ENCODE measurements at places on chromosomes 1 and 21. TPM values are rescaled to one million over a fixed set of nuclear protein-coding genes. Genes with fewer than 3 reads are reported as not detected.

- DNase-seq, result no peak
These were observed 3.5 kb upstream of the C1orf52 start for GRCh38 chr1:85262985-85263384.

GRCh38 chr1:219401724-219402625, 210.9 kb downstream of the ZC3H11B start:
- no peak for DNase-seq

- peak; percentile 94 for DNase-seq
These were observed at the start of gene GSTM2 for GRCh38 chr1:109667452-109668122. Gene GSTM2 (plus strand): TSS chr1:109668057. CDS start chr1:109668116, 59 bp downstream.

GRCh38 chr1:33078030-33078591, 2.8 kb upstream of the AZIN2 start:
- no peak for DNase-seq

DNA sequence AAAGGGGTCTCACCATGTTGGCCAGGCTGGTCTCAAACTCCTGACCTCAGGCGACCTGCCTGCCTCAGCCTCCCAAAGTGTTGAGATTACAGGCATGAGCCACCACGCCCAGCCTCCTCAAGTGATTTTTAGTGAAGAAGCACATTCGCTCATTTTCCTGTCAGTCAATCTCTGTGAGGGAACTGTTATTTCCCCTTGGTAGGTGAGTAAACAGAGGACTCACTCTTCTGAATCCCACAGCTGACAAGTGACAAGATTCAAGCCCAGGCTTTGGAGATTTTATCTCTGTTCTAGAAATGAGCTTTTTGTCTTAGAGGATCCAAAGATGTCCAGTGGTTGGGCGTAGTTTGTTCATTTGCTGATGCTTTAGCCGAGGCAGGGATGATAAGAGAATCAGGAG, 43.9 kb upstream of the TACSTD2 start:
- DNase-seq, result no peak

GRCh38 chr1:6491480-6491962, at the start of gene PLEKHG5:
Gene PLEKHG5 (minus strand): TSS chr1:6491667. CDS start chr1:6477571, 14,096 bp downstream.
- DNase-seq, result no peak

- no peak for DNase-seq
These were observed 11.4 kb upstream of the MRPS6 start for GRCh38 chr21:34061983-34062382.

DNA sequence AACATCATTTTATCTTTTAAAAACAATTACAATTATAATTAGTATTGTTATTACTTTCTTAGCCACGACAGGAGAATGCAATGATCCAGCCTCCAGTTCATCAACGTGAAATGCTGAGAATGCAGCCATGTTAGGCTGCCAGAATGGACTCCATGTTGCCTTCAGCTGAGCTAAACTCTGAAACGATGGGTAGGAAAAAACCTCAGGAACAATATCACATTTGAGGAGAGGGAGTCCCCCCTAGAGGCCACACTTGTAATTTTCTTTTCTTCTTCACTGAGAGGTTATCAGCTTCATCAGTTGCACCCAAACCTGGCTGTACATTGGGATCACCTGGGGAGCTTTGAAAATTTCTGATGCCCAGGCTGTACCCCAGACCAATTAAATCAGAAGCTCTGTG, 34.6 kb upstream of the DNAH14 start:
- DNase-seq, result no peak

DNA sequence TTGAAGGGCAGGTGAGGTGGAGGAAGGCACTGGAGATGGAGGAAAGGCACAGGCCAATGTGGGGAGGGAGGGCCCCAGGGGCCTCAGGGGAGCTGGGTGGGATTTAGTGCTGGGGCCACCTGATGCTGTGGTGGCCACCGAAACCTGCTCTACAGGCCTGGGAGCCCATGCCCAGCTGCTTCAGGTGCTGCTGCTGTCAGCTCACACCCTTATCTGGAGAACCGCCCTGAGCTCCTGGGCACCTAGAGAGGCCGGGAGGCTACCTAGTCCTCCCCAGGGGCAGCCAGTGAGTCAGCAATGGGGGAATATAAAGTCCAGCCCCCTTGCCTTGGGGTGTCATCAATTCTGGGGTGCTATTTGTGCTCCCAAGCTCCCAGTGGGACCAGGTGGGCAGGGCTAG, 12.2 kb downstream of the FAM131C start:
- DNase-seq, result no peak

DNA sequence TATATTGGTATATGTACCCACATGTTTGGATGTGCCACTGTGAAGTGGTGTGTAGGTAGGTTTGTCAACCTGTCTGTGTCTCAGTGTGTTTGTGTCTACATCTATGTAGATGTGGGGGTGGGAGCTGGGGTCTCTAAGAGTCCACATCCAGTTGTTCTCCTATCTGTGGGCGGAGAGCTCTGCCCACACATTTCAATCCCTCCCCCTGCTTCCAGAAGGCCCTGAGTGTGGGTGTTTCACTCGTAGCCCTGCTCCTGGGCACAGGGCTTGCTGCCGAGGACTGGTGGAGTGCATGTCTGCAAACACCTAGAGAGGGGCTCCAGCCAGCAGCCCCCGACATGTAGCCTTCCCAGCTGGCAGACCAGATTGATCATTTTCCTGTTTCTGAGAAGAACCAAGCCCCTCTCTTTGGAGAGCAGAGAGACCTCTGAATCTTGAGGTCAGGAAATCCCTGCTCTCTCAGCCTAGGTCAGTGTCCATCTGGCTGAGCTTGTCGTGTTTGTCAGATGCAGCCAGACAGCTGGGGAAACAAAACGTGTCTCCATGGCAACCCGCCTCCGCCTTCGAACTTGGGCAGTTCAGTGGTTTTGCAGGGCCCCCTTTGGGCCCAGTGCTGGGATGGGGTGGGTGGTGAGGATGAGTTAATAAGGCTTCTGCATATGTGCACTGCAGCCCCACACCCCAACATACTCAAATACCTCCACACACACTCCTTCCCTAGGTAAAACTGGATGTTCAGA, 31.2 kb upstream of the SYNC start:
- DNase-seq, result no peak

DNA sequence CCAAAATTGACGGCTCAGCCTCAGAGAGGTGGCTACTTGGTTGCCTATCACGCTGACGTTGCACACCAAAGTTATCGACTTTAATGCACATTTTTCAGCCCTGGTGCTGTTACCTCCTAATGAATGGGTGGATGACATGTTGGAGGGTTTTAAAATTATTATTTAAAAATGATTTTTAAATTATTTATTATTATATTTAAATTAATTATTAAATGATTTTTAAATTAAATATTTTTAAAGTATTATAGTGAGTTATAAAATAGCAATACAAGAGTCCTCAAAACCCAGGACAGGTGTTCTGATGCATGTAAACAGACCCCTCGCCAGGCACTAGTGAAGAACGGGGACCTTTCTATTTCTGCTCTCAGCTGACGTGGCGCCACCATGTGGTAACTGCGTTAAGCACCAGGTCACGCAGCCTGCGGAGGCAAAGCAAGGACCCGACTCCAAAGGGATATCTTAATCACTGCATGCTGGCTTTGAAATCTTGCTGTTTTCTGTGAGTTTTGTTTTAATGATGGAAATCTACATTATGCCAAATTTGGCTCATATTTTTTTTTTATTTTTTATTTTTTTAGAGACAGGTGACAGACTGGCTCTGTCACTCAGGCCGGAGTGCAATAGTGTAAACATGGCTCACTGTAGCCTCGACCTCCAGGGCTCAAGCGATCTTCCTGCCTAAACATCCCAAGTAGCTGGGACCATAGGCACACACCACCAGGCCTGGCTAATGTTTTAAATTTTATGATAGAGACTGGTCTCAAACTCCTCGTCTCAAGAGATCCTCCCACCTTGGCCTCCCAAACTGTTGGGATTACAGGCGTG, 22.6 kb downstream of the CASP9 start:
- no peak for DNase-seq

DNA sequence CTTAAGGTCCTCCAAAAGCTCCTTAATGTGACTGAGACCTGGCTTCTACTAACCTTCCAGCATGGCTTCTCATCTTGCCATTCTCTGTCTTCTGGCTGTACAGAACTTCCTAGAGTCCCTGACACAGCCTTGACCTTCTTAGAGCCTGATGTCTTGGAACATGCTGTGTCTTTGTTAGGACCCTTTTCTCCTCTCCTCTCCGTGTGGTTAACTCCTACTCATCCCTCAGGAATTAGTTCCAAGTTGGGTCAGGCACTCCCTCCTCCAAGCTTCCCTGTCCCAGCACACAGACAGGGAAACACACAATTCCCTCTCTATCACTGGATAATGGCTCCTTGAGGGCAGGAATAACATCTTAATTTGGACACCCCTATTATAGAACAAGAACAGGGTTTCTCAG, 275.4 kb upstream of the USP24 start:
- DNase-seq, result no peak

- DNase-seq, result no peak
These were observed 51.7 kb upstream of the PALMD start for GRCh38 chr1:99594205-99594604.

GRCh38 chr1:7103874-7104273, 318.6 kb downstream of the CAMTA1 start:
- no peak for DNase-seq

DNA sequence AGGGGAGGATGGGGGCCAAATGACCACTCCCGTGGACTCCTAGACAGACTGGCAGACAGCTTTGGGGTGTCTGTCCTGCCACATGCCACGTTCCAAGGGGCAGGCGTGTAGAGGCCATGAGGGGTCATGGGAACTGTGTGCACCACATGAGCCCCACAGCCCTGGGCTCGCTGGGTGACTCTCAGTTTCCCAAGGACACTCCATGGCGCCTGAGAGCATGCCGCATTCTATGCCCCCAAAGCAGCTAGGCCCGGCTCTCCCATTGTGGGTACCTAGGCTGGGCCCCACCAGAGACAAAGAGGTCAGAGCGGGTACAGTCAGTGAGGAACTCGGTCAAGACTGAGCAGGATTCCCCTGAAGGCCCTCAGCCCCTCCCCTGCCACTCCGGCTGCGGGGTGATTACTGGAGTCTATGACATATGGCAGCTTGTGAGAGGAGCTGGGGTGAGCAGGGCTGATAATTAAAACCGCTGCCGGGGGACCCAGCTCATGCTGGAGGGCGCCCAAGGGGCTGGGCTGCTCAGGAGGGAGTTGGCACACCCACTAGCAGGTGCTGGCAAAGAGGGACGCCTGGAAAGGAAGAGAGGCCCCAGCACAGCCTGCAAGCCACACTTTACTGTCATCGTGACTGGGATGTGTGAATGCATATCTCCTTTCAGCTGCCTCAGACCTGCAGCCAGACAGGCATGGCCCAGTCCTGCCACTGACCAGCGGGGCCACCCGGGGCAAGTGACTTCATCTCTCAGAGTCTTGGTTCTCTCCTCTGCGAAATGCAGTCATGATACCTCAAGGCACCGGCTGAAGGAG, 8.4 kb downstream of the LRP8 start:
- DNase-seq, result no peak

GRCh38 chr1:89877756-89878155, 56.9 kb downstream of the LRRC8D start:
- DNase-seq, result no peak

- no peak for DNase-seq
These were observed 93.0 kb downstream of the ENAH start for GRCh38 chr1:225559902-225560301.

- DNase-seq, result no peak
These were observed 22.9 kb downstream of the MEGF6 start for GRCh38 chr1:3588395-3588794.

DNA sequence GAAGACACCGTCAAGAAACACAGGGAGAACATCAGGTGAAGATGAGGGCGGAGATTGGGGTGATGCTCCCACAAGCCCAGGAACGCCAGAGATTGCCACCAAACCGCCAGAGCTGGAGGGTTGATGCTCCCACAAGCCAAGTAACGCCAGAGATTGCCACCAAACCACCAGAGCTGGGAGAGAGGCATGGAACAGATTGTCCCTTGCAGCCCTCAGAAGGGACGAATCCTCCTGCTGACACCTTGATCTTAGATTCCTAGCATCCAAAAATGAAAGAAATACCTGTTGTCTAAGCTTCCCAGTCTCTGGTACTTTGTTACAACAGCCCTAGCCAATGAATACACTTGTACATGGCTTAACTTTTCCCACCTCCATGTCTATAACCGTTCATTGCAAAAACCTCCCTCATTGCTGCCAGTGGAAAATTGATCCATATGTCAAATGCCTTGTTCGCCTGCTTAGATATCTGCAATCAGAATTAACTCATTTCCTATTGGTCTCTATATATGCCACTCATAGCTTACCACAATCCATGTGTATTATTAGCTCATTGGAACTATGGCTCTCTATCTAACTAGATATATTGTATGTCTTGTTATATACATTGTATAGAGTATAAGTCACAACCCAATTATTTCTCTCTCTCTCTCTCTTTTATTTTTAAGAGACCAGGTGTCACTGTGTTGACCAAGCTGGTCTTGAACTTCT, 127.4 kb downstream of the ADSS2 start:
- DNase-seq, result no peak

- no peak for DNase-seq
These were observed 151.9 kb downstream of the PGBD5 start for GRCh38 chr1:230274254-230274653.

- no peak for DNase-seq
These were observed 19.3 kb downstream of the IARS2 start for GRCh38 chr1:220113136-220113695.

GRCh38 chr1:62110198-62110817, 84.3 kb upstream of the L1TD1 start:
- no peak for DNase-seq

GRCh38 chr1:23607944-23608343, 48.6 kb upstream of the ID3 start:
- no peak for DNase-seq

DNA sequence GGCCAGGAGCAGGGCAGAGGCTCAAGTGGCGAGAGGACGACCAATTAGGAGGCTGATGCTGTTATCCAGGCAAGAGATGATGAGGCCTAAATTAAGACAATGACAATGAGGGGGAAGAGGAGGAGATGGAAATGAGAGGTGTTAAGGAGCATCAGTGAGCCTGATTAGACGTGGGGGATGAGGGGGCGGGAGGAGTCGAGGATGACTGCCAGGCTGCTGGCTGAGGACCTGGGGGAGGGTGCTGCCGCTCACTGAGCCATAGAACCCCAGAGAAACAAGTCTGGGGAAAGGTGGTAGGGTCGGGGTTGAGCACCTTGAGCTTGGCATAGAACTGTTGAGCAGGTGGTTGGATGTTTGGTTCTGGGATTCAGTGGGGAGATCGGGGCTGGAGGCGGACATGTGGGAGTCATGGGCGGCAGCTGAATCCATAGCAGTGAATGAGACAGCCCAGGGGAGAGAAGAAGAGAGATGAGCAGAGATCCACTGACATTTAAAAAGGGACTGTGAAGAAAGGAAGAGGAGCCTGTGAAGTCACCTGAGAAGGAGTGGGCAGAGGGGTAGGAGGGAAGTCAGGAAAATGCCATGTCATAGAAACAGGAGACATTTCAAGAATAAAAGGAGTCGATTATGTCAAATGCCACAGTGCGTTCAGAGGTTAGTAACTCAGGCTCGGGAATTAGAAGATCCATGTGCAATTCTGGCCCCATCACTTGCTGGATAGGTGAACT, 28.5 kb downstream of the DLGAP3 start:
- no peak for DNase-seq

CHD5 gene
- total RNA-seq, result 2.0 TPM

OLIG2 gene
- total RNA-seq, result not detected

AJAP1 gene
- 0.04 TPM for total RNA-seq

LDLRAD2 gene
- total RNA-seq, result not detected

BSND gene
- total RNA-seq, result not detected

F13B gene
- not detected for total RNA-seq

RAB3B gene
- total RNA-seq, result not detected

EVA1B gene
- 24.6 TPM for total RNA-seq

SPATA21 gene
- total RNA-seq, result not detected

SPATC1L gene
- total RNA-seq, result 8.7 TPM

FNBP1L gene
- 13.9 TPM for total RNA-seq

RERE gene
- 125 TPM for total RNA-seq

OXCT2 gene
- 4.9 TPM for total RNA-seq

MPZ gene
- total RNA-seq, result 1.7 TPM

KRTAP19-3 gene
- not detected for total RNA-seq

CRYAA gene
- total RNA-seq, result not detected

Data from right atrium auricular region (tissue), 2 donors.